Stimulated activated CD8-positive, alpha-beta memory T cell treated with anti-CD3 and anti-CD28 coated beads, Interleukin-4, amount 100 ng/mL, for 24 hours (primary cell): ENCODE measurements at places on chromosomes 16 and 17.

- no peak for DNase-seq
Measured at GRCh38 chr17:28169621-28170349, 127.3 kb downstream of the NLK start.

- no peak for DNase-seq
Measured at GRCh38 chr17:44084131-44084538, 13.6 kb downstream of the G6PC3 start.

DNA sequence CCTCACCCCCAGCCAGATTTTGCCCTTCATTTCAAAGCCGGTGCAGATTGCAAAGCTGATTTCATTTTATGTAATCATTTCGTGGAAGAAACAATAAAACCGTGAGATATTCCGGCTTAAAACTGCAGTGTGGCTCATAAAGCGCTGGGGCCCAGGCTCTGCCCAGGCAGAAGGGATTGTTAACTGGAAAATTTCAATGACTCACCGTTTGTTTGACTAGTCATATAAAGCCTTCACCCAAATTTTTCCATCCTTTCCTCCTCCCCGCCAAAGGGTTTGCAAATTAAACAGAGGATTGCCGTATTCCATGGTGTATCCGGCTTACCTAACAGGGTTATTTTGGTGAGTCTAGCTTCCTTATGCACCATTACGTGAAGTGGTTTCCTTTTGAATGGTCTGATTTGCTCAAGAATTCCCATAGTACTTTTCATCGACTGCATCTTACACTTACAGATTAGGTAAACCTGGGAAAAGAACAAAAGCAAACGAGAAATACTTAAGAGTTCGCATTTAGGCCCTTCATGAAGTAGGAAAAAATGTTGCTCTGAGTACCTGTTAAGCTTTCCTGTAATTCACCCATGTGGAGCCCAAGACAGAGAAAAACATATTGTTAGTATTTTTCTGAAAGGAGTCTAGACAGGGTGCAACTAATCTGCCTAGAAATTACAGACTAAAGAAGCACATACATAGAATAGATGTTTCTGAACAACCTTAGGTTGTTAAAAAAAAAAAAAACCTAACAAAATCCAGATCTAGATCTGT, 949 bp upstream of the GSPT1 start:
- DNase-seq = no peak

DNA sequence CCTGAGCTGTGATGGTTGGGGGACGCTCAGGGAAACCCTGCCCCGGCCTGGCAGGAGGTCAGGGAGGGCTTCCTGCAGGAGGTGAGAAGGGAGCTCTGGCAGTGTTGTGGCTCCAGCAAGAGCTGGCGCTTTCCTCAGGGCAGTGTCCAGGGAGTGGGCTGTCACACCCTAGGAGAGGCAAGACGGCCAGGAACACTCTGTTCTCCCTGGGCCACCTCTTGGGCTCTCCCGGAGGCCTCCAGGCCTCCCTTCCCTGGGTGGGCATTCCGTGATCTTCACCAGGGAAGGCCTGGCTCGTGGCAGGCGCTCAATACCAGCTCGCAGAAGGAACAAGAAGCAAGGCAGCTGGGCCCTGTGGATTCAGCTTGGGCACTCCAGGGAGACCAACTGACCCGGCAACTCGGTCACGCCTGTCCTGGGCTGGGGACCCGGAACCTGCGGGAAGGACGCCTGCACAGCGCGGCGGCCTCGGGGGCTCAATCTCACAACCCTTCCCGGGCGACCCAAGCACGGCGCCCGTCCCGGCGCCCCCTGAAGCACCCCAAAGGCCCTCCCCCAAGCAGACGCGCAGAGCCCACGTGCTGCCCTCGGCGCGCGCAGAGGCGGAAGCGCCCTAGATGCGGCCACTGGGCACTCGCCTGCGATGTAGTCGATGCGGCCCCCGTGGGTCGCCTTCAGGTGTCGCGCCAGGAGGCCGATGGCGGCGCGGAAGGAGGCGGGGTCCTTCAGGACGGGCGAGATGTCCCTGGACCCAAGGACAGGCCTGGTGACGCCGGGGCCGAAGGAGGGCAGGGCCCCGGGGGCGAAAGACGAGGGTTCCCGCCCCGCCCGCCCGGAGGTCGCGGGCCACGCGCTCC, 588 bp downstream of the APRT start:
- peak; percentile 60 for DNase-seq

DNA sequence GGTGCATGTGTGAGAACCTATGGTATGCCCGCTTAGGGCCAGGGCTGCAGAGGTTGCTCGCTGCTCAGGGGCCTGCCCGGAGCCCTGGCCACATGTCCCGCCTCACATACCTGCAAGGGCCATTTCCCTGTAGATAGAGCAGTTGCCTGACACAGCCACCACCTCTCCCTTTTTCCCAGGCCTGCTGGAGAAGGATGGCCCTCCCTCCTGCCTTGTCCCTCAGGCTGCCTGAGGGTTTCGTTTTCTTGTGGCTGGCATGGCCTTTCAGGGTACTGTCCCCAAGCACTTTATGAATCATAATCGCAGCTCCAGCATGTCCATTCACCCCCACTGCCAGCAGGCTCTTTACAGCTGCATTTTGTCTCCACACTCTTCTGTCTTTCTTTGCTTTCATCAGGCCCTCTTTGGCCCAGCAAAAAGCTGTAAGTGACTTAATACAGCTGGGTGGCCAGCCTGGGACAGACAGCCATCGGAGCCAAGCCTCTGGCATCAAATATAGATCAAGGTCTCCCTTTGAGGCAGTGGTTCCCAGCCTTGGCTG, 65.7 kb downstream of the MPRIP start:
- DNase-seq = no peak

DNA sequence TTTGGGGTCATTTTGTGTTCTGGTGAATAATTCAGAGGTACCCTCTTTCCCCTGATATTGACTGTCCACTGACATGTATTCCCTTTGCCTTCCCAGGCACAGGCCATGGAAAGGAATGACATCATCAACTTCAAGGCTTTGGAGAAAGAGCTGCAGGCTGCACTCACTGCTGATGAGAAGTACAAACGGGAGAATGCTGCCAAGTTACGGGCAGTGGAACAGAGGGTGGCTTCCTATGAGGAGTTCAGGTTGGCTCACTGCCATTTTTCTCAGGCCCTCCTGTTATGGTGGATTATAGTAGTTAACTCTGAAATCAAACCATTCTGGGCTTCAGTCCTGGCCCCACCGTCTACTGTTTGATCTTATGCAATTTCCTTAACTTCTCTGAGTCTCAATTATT, 1.6 kb upstream of the EFTUD2 start:
- DNase-seq = no peak
